GM23248 (cell line): ENCODE measurements at places on chromosomes 16 and 17. TPM values are rescaled to one million over a fixed set of nuclear protein-coding genes. Genes with fewer than 3 reads are reported as not detected.

The SLC16A5 gene
- 10.6 and 11.1 TPM in 2 replicates for total RNA-seq

GRCh38 chr16:78227855-78228254, 128.4 kb downstream of the WWOX start:
- no peak for DNase-seq

DNA sequence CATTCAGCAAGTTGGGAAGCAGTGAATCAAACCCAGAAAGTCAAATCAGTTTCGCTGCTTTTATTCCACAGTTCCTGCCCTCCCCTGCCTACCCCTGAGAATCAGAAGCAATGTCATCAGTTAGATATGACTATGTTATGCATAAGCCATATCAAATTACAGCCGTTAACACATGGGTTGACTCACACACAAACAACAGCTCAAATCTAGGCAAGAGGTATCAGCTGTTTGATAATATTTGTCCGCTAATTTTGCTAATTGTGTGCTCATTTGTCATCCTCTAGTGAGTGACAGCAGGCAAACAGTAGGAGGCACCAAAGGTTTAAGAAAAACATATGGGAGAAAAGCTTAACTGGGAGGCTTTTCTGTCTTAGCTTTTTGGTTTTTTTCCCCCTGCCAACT, 327.4 kb upstream of the CCL2 start:
- DNase-seq: peak; percentile 50

The LCAT gene
- total RNA-seq: 15.9 and 19.1 TPM in 2 replicates

The SCNN1B gene
- total RNA-seq: not detected in 2 replicates

The CPHXL2 gene
- total RNA-seq: not detected in 2 replicates

DNA sequence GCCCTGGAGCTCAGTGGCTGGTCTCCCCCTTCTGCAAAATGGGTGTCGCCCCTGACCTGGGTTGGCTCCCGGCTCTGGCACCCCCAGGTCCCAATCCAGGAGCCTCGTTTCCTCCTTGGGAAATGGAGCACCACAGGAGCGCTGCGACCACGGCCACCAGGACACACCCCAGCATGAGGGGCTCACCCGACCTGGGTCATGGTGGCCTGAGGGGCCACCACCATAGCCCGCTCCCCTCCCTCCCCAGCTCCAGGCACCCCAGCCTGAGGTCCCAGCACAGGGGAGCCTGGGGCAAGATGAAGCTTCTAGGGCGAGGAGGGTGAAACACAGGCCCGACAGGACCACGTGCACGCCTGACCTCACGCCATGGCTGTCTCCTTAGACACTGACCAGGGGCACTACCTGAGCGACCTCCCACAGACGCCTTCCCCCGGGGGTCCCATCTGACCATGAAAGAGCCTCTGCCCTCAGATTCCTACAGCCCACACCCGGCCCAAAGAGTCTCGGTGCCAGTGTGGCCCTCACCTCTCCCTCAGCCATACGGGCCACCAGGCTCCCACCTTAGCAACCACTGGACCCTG, 11.8 kb downstream of the BCAR1 start:
- DNase-seq: no peak

The CASKIN1 gene
- under 0.01 TPM in 1 of 2 replicates, not detected in the other for total RNA-seq

DNA sequence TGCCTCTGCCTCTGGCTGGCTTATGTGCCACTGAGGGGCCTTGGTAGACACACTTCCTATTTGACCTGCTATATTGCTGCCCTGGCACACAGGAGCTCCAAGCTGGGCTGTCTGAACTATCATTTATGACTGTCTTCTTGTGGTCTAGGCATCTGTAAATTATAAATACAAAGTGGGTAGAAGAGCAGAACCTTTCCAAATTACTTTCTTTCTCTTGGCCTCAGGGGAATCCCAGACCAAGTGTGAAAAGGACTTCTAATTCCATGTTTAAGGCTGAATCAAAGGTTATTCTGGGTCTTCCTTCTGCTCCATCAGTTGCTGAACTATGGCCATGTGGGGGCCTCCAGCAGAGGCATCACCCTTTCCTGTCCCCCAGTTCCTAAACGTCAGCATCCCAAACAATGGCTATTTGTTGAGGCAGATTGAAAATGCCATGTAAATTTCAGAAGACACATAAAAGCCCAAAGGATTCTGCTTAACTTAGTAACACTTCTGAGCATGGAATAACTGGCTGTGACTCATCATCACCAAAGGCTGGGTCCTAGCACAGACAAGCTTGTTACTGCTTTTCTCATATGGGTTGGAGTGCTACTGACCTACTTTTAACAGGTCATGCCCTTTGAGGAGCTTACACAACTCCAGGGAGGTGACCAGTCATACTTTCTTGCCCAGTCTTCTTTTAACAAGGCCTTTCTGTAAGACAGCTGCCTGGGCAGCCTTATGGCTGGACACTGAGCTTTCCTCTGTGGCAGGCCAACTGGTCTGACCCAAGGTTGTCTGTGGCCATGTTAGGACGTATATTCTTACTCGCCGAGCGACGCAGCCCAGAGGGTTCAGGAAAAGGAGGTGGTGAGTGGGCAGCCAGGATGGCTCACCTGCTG, 154.8 kb downstream of the VPS53 start:
- peak; percentile 94 for DNase-seq

- no peak for DNase-seq
Observed at GRCh38 chr16:77430360-77430759, 4.5 kb downstream of the ADAMTS18 start.

The C16orf89 gene
- not detected in 2 replicates for total RNA-seq

GRCh38 chr16:85448557-85449190, 164.4 kb upstream of the GSE1 start:
- DNase-seq: no peak

DNA sequence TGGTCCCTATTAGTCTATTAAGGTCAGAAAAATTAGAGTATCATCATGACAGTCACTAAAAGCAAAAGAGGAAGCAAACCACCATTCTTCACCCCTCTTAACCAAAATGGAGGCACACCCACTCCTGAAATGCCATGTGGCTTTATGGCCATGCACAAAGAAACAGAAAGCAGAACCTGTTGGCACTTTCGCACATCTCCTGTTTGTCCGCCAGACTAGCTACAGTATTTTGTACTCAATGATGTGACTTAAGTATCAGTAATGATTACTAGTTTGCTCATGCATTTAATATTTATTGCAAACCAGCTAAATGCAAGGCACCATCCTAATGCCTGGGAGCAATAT, 70.2 kb upstream of the GNAO1 start:
- no peak for DNase-seq

- no peak for DNase-seq
Observed at GRCh38 chr17:5585836-5586521, 1.7 kb upstream of the NLRP1 start.

DNA sequence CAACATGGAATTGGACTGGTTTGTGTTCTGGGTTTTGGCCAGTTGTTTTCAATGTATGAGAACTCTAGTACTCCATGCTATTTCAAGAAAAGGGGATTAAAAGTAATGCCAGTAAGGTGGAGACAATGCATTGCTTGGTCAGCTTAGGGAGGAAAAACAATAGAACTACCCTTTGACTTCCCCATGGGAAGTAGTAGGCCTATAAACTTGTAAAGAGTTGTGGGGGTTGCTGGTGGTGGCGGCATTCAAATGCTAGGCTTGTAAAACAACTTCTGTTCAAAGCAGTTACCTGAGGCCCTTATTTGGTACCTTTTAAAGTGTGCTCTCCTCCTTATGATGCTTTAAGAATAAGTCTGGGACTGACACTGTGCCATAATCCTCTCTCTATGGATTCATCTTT, 9.4 kb downstream of the MAP3K3 start:
- no peak for DNase-seq

DNA sequence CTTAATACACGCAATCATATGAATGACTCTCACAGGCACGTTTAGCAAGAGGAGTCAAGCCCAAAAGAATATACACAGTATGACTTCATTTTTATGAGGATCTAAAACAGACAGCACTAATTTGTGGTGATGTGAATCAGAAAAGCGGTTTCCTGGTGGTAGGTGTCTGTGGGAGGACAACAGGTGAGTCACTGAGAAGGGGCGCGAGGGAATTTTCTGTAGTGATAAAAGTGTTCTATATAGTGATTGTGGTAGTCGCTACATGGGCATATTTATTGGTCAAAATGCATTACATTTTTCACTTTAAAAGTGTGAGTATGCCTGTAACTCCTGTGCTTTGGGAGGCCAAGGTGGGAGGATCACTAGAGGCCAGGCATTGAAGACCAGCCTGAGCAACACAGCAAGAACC, 7.6 kb upstream of the TNRC6A start:
- peak; percentile 10 for DNase-seq

The KRT36 gene
- not detected in 2 replicates for total RNA-seq

DNA sequence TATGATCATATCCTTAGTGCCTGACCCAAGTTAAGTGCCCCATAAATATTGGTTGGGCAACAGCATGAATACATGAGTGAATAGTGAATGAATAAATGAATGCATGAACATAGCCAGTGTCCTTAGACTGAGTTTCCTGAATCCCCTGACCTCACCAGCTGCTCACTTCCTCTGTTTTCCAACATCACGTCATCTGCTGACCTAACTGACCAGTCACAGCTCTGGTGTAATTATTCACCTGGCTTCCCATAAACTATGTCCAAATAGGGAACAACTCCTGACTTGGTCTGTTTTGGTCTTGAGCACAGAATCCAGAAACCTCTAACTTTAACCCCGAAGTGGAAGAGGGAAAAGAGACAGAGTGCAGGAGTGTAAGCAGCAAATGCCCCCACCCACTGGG, 83.4 kb downstream of the ASIC2 start:
- DNase-seq: no peak

DNA sequence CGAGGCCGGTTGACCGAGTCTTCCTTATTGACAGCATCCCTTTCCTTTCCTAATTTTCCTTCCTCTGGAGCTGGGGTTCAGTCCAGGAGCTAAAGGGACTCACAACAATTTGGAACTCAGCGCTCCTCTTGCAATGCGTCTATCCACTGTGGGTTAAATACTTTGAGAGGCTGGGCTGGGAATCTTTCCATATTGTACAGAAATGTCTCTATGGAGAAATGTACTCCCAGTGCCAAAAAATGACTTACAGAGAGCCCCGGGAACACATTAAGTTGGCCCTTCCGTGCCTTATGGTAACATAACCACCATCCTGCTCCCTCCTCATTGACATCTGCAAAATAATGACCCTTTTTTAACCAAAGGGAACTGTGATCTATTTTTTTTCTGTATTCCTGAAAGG, 192.8 kb downstream of the FTO start:
- no peak for DNase-seq

DNA sequence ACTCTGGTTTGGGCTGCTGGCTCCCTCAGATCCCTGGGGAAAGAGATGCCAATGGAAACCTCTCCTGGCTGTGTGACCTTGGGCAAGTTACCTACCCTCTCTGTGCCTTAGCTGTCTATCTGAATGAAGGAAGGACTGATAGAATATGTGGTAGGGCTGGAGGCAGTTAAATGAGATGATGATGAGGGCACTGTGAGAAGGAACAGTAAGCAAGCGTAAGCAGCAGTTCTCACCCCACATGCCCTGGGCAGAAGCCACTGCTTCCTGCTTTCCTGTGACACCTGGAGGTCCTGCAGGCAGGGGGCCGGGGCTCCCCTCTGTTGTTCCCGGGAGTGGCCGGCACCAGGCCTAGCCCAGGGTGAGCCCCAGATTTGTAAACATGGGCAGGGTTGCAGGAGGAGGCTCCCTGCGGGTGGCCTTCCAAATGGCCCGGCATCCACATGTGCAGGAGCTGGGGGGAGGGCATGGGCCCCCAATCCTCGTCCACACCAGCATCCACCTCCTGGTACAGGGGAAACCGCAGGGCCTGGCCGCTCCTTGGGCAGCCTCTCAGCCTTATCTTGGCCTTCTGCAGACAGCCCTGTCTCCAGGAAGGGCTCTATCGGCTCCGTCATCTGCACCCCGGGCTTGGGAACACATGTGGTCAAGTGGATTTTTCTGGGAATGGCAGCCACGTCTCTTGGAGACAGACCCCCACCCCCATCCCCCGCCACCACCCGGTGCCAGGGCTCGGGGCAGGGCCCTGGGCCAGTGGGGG, 235.6 kb upstream of the GSE1 start:
- no peak for DNase-seq

DNA sequence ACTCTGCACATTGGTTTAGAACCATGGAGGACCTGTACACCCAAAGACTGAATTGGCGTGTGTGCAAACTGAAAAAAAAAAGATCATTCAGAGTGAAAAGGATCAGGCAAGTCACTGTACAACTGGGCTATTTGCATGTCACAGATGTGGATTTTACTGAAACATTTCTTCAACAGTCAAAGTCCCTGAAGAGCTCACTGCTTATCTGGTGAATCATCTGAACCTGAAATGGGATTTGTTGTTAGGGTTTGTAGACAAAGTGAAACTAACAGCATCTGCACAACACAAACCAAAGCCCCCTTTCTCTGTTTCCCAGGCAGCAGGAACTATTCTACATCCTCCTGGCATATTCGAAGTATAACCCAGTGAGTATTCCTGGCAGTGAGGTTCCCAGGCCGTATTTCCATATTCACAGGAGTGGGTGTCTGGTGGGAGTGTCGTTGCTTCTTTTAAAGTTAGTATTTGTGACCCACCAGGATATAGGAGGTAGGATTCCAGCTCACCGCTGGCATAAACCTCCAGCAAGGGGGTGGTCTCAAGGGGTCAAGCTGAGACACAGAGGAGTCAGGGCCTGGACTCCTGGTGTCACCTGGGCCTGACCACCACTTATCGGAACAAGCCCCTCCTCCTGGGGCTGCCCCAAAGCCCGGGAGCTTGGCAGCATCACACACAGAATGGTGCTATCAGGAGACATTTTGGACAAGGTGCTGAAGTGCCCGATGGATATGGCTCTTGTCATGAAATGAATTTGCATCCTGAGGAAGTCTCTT, 80.9 kb downstream of the GOSR1 start:
- DNase-seq: peak; percentile 9

The CACNG1 gene
- not detected in 2 replicates for total RNA-seq

DNA sequence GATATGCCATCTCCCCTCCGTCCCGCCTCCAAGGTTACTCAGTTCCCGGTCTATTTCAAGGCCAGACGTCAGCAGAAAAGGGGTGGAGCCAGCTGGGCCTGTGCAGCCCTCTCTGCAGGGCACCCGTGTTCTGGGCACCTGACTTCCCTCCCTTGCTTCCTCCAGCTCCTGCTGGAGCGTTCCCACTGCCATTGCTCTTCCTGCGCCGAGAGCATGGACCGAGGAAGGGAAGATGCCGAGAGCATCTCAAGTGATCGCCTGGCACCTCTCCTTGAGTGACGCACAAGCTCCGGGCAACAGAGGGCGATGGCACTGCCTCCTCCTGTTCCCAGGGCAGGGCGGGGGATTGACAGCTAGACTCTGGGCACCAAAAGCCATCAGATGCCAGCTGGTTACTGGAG, 29.4 kb upstream of the NAT9 start:
- no peak for DNase-seq

GRCh38 chr17:39664581-39665561, at the start of gene TCAP:
TCAP (plus strand) TSS chr17:39665349; CDS start chr17:39665360, 11 bp downstream.
- DNase-seq: no peak

GRCh38 chr17:80844418-80844990, 147.1 kb upstream of the CHMP6 start:
- no peak for DNase-seq

The CDC42EP4 gene
- total RNA-seq: 30.6 and 34.6 TPM in 2 replicates

DNA sequence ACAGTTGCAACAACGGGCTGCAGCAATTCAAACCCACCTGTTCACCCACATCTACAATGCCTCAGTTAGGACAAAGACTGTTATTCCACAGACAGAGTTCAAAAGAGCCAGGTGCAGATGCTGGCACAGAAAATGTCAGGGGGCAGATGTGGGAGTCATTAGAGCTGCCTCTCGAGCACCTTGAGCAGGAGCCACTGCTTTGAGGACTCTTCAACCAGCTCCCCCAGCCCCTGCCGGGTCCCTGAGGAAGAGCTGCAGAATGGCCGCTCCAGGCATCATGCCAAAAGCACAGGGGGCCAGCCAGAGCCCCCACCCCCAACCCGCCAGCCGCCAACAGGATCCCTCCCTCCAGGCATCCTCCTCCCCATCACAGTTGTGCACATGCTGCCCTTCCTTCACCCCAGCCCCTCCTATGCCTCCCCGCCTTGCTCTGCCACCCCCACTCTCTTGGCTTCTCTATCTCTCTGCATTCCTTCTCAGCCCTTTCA, 20.8 kb downstream of the C17orf67 start:
- DNase-seq: no peak
